ENCODE measurements at places on chromosomes 1 and 21. TPM values are rescaled to one million over a fixed set of nuclear protein-coding genes. Genes with fewer than 3 reads are reported as not detected.

FCN3 gene
- total RNA-seq: not detected

CD101 gene
- total RNA-seq: not detected

MRPL39 gene
- 31.0 TPM for total RNA-seq

TNFSF18 gene
- total RNA-seq: 0.86 TPM

S100A8 gene
- not detected for total RNA-seq

ANGPTL3 gene
- total RNA-seq: not detected

KCNJ15 gene
- total RNA-seq: not detected

VHLL gene
- not detected for total RNA-seq
